ENCODE measurements at places on chromosomes 1 and 21. TPM values are rescaled to one million over a fixed set of nuclear protein-coding genes. Genes with fewer than 3 reads are reported as not detected.
A peak's percentile ranks its signal among the peaks of the same experiment; 100 is the strongest.

- no peak for DNase-seq
- H3K27ac ChIP-seq = no peak overlapping the region
- no peaks in the 10 kb centered on the region for H3K4me1 ChIP-seq
- H3K27me3 ChIP-seq = peaks cover 11% of the 10 kb centered on the region
Observed at GRCh38 chr1:175169286-175170018, 23.1 kb downstream of the KIAA0040 start.

- H3K4me1 ChIP-seq = no peaks in the 10 kb centered on the region
- H3K4me3 ChIP-seq = no peak overlapping the region
- no peaks in the 10 kb centered on the region for H3K36me3 ChIP-seq
- peaks cover 22% of the 10 kb centered on the region for H3K27me3 ChIP-seq
Observed at GRCh38 chr21:14259747-14260146, 43.8 kb downstream of the RBM11 start.

- no peaks in the 10 kb centered on the region for H3K36me3 ChIP-seq
- peaks cover 64% of the 10 kb centered on the region for H3K4me1 ChIP-seq
- DNase-seq = no peak
- H3K27me3 ChIP-seq = no peaks in the 10 kb centered on the region
Observed at GRCh38 chr1:174966008-174966572, 33.7 kb upstream of the CACYBP start.

DNA sequence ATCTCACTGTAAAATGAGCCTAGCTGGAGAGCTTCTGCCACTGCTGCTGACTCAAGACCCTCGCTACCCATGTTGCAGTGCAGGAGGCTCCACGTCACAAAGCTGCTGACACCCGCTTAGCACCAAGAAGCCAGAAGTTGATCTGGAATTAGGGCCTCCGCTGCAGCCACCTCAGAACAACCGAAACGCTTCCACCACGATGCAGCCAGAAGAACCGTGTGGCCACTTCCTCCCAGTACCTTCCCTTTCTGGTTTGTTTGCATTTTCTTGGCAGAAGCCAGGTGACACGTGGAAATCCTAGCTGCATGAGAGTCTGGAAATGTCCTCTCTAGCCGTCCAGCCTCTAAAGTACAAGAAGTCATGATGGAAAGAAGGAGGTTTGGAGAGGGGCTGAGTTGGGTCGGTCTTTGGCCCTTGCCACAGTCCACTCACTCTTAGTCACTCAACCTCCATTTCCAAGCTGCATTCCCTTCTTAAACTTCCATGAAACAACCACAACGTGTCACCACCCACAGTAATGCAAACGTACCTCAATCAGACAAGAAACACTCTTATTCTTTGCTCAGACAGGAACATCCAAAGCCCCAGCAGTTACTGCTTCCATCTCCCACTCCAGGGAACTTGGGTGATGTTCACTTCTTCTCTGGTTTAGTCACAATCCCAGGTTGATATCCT, 10.0 kb upstream of the CDA start:
- no peak overlapping the region for H3K4me3 ChIP-seq
- H3K27ac ChIP-seq = no peak overlapping the region
- DNase-seq = no peak
- H3K4me1 ChIP-seq = no peaks in the 10 kb centered on the region

DNA sequence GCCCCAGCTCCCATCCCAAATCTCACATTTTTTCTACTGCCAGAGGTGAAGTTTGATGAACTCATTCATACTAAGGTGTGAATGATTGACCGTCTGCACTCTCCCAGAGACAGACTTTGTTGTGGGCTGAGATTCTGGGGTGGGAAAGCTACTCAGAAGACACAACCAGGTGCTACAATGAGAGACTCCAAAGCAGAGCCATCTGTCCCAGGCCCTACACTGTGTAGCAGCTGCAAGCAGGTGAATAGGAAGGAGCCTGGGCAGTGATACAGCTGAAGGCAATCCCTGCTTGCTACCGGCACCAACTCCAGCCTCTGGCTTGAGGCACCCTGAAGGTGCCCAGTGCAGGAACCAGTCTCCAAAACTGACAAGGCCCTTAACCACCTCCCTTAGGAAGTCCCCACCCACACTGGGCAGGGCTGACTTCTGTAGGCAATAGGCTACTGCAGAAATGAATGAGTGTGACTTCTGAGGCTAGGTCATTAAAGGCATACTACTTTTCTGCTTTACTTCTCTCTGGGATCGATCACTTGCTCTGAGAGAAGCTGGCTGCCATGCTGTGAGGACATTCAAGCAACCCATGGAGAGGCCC, 79.7 kb upstream of the RUNX3 start:
- H3K4me3 ChIP-seq = no peak overlapping the region
- H3K27me3 ChIP-seq = peaks cover 6% of the 10 kb centered on the region
- peaks cover 46% of the 10 kb centered on the region for H3K4me1 ChIP-seq
- H3K27ac ChIP-seq = no peak overlapping the region

DNA sequence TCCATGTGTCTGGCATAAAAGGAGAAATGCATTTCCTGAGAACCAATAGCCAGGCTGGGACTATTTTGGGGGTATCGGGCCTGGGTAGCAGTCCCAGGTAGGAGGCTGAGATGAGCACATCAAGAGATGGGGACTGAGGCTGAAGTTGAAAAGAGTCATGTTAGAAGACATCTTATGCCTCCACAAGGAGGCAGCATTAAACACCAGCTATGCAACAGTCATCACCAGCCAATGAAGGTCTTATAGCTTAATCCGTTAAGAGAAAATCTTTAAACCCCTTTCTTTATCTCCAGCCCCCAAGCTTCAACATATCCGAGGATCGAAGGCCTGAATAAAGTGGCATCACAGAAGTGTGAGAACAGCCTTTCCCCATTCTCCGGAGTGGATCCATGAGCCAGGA, 640.7 kb upstream of the PTBP2 start:
- H3K27ac ChIP-seq = no peak overlapping the region
- peaks cover 2% of the 10 kb centered on the region for H3K36me3 ChIP-seq
- no peaks in the 10 kb centered on the region for H3K27me3 ChIP-seq
- no peak overlapping the region for H3K4me3 ChIP-seq
- H3K4me1 ChIP-seq = no peaks in the 10 kb centered on the region

- peaks cover 12% of the 10 kb centered on the region for H3K4me1 ChIP-seq
- H3K4me3 ChIP-seq = peak overlapping the region; percentile 73
- DNase-seq = no peak
- no peaks in the 10 kb centered on the region for H3K27me3 ChIP-seq
Observed at GRCh38 chr1:178725466-178726086, 532 bp downstream of the RALGPS2 start.

- no peaks in the 10 kb centered on the region for H3K36me3 ChIP-seq
- H3K4me1 ChIP-seq = peaks cover 20% of the 10 kb centered on the region
- DNase-seq = no peak
- H3K4me3 ChIP-seq = no peak overlapping the region
Observed at GRCh38 chr1:219587801-219588561, 24.9 kb downstream of the ZC3H11B start.

- H3K4me1 ChIP-seq = peaks cover 34% of the 10 kb centered on the region
- peaks cover 33% of the 10 kb centered on the region for H3K36me3 ChIP-seq
- no peak overlapping the region for H3K4me3 ChIP-seq
Observed at GRCh38 chr1:110058591-110058990, 11.9 kb downstream of the ALX3 start.

GRCh38 chr1:32971576-32971975, 7.0 kb upstream of the RNF19B start:
- no peak for DNase-seq
- no peaks in the 10 kb centered on the region for H3K36me3 ChIP-seq
- no peak overlapping the region for H3K27ac ChIP-seq
- no peaks in the 10 kb centered on the region for H3K27me3 ChIP-seq
- H3K4me1 ChIP-seq = peaks cover 17% of the 10 kb centered on the region

- no peak for DNase-seq
- H3K27ac ChIP-seq = peak overlapping the region; percentile 94
- peaks cover 51% of the 10 kb centered on the region for H3K4me1 ChIP-seq
- H3K27me3 ChIP-seq = no peaks in the 10 kb centered on the region
Observed at GRCh38 chr1:11920239-11920903, 5.9 kb downstream of the KIAA2013 start.

GRCh38 chr1:224435318-224435763, 744 bp upstream of the WDR26 start:
- peak overlapping the region; percentile 90 for H3K4me3 ChIP-seq
- peak overlapping the region; percentile 99 for H3K27ac ChIP-seq
- H3K36me3 ChIP-seq = peaks cover 2% of the 10 kb centered on the region
- DNase-seq = no peak
- peaks cover 48% of the 10 kb centered on the region for H3K4me1 ChIP-seq

TMEM183A gene
- total RNA-seq = 59.1 TPM

MFSD2A gene
- 2.5 TPM for total RNA-seq

CELA2A gene
- not detected for total RNA-seq
